CD4-positive, alpha-beta T cell treated with Interleukin-21 for 1 hour (primary cell): ENCODE measurements at places on chromosomes 6 and 20.

DNA sequence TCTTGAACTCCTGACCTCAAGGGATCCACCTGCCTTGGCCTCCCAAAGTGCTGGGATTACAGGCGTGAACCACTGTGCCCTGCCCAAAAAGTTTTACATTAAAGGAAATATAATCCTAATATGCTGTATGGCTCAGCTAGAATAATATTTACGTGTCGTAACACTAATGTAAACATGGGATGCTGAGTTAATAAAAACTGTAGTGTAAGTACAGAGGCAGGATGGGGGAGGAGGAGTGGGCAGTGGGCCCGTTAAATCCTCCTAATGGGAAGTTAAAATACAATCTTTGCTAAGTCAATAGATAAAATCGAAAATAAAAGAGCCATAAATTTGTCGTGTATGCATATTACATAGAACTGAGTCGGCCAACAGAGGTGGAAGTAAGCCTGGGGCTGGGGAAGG, 12.1 kb upstream of the IP6K3 start:
- DNase-seq = no peak

DNA sequence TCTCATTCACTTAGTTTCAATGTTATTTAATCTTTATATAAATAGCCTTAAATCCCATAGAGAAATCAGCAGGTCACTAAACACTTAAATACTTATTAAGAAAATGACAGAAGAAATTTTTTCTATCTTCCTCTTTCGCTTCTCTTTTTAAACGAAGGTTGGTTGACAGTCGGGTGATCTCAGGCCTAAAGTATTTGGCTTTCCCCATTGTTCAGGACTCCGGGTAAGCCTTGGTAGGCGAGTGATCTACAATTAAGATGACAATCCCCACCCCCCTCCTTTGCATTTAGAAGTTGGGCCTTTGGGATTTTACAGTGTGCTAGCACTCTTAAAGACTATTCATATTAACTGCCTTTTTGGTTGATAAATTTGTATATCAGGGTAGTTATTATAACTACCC, 19.7 kb upstream of the UTRN start:
- DNase-seq = no peak

DNA sequence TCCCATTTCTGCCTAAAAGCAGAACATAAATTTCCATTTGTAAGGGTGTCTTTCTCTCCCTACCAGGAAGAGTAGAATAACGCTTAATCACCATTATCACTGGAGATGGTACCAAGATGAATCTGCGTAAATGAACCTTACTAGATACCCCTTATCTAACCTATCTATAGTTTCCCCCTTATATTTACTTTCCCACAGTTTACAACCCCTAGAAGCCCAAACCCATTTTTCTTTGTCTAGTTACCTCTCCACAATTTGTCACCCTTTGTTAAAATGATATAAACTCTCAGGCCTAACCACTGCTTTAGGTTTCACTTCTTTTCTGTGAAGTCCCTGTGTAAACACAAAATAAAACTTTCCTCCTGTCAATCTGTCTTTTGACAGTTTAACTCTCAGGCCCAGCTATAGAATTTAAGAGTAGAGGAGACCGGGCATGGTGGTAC, 45.5 kb downstream of the PCNA start:
- no peak for DNase-seq

- DNase-seq = no peak
Measured at GRCh38 chr6:61606500-61606899, 679.5 kb downstream of the KHDRBS2 start.

GRCh38 chr20:48668451-48668946, 159.3 kb downstream of the PREX1 start:
- DNase-seq = no peak

DNA sequence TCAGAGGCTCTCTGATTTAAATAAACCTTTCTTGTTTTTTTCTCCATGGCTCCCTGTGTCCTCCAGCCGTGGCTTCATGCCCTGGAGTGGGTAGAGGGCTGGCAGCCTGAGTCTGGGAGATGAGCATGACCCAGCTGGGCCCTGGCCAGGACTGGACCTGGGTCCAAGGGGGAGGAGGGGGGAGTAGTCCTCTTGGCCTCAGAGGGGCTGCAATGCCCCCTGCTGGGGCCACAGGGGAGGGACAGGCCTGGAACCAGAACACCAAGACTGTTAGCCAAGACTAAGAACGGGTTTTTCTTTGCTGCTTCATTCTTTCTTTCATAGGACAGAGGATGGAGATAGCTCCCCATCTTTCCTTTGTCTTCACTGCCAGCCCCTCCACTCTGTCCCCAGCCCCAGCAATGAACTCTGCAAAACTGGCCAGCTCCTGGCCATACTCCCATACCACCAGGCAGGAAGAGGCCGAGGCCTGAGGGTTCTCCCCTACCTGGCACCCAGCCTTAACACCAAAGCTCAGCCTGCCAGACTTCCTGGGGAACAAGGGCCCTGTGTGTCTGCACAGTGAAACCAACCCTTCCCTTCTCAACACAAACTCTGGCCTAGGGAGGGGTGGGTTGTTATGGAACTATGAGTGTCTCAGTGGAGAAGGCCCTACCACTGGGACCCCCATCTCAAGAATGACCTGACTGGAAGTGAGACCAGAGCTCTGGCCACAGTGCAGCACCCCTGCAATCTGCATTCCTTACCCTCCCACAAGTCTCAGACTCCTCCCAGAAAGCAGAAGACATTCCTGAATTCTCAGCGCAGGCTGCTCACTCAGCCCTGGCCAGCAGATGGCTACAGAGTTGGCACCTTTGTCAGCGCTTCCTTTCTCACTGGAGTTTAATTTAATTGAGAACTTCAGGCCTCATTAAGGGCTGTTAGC, 11.0 kb downstream of the SLC29A1 start:
- peak; percentile 13 for DNase-seq

GRCh38 chr6:50289366-50289765, 239.6 kb upstream of the DEFB112 start:
- no peak for DNase-seq

GRCh38 chr6:119887666-119888065, 538.1 kb upstream of the MAN1A1 start:
- no peak for DNase-seq

- DNase-seq = no peak
Measured at GRCh38 chr20:45209924-45210323, 3.1 kb downstream of the SEMG1 start.

DNA sequence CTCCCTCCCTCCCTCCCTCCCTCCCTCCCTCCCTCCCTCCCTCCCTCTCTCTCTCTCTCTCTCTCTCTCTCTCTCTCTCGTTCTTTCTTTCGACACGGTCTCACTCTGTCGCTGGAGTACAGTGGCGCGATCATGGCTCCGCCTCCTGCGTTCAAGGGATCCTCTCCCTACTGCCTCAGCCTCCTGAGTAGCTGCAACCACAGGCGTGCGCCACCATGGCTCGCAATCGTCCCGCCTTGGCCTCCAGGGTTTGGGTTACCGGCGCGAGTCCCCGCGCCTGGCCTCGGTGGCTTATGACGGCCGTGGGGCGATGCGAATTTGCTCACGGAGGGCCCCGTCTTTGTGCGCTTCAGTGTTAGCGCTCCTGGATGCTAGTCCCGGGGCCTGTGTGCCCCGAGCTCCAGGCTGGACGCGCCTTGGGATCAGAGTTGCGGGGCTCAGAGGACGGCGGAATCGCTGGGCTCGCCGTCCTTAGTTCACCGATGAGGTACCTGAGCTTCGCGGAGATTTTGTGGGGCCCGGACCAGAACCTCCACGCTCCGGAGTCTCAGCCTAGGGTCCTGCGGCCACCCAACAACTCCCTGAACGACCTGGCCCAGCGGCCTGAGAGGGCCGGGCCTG, 45.2 kb downstream of the MCUR1 start:
- DNase-seq = no peak

DNA sequence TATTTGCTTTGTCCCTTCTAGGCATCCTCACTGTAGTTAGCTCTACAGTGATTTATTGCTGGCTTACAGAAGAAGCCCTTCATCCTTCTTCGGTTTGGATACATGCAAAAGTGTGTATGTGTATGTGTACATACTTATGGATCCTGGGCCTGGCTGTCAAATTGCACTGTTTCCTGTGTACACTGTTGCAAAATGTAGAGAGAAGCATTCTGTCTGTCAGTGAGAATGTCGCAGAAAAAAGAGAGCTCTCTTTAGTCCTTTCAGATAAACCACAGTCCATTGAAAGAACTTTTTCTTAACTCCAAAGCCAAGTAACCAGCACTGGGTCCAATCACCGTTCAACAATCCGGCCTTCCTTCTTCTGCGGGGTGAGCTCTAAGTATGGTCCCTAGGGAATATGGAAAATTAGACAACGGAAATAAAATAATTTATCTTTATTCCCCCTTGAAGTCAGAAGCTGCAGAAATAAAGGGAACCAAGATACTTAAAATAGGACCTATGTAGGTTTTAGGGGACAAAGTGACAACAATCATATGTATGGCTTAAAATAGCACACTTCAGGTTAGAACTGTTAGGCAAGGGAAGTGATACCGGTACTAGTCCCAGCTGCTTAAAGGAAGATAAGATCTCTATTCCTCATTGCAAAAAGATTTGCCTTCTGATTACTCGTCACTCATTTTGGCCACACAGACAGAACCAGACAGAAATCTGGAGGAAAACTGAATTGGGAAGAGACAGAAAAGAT, 107.0 kb downstream of the CD83 start:
- DNase-seq = no peak

- DNase-seq = peak; percentile 42
Measured at GRCh38 chr6:33621711-33622388, 728 bp downstream of the ITPR3 start.

DNA sequence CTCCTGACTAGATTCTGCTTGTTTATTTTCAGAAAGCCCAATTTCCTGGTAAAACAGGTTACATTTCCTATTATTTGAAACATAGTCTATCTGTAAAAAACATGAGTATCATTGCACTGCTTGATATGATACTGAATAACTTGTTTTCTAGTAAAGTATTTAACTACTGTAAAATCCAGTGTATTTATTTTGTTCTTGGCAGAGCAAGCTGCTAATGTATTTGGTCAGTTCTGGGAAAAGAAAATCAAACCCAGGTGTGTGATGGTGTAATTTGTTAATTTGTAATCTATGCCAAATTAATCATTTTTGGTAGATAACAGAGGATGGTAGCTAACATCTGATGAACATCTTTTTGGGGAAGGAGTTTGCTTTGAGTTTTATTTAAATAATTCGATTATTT, 50.8 kb downstream of the FKBP5 start:
- DNase-seq = no peak

GRCh38 chr20:37850724-37851355, 52.1 kb upstream of the VSTM2L start:
- no peak for DNase-seq

GRCh38 chr6:145714731-145715130, 20.6 kb downstream of the EPM2A start:
- no peak for DNase-seq

GRCh38 chr20:32959351-32960221, 44.6 kb downstream of the SUN5 start:
- no peak for DNase-seq

- DNase-seq = no peak
Measured at GRCh38 chr6:4212588-4212987, 77.2 kb upstream of the ECI2 start.

DNA sequence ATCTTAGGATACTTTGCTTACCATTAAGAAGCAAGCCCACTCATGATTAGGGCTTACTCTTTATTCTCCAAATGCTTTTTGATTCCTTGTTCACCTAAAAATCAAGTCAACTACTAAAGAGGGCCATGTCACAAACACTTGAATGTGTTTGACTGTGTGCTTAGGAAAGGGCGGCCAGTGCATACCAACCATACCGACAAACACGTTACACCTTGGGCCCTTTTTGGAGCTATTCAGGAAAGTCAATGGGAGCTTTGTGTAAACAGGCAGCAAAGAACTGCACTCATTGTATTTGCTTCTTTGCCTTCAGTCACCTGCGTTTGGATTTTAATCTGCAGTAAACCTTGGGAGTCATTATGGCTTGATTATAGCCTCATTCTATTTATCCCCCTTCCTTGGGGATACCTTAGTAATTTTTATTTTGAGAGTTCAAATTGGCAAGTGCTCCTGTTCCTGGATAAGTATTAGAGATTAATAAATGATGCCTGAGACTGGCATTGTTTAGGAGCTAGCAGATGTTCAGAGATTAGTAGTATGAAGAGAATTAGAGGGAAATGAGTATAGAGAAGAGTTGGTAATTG, 102.6 kb upstream of the HDGFL1 start:
- no peak for DNase-seq
